ENCODE measurements at places on chromosomes 7 and 10. TPM values are rescaled to one million over a fixed set of nuclear protein-coding genes. Genes with fewer than 3 reads are reported as not detected.

Gene SPRN
- total RNA-seq: 0.64 TPM

Gene STARD3NL
- 75.7 TPM for total RNA-seq

Gene TMEM60
- 20.4 TPM for total RNA-seq

Gene PPP1R9A
- 5.0 TPM for total RNA-seq

Gene SEC61G
- total RNA-seq: 197 TPM

Gene DENND2A
- total RNA-seq: 1.4 TPM

Gene ZNF138
- 7.6 TPM for total RNA-seq

Gene PIK3CG
- total RNA-seq: 0.13 TPM

Gene PTCD1
- 15.0 TPM for total RNA-seq

Gene ANKRD2
- 0.98 TPM for total RNA-seq

Gene SFTPA2
- 2.8 TPM for total RNA-seq

Gene WDR37
- 9.6 TPM for total RNA-seq

Gene PNLIPRP3
- total RNA-seq: not detected

Gene TRPV6
- not detected for total RNA-seq

Gene CALHM3
- total RNA-seq: not detected

Measured in Panc1 (cell line).